ENCODE measurements at places on chromosomes 2 and 18.

- no peak for DNase-seq
These were observed 136.7 kb downstream of the EML6 start for GRCh38 chr2:54859997-54860701.

GRCh38 chr2:30565851-30566358 lies 118.9 kb downstream of the LCLAT1 start:
- DNase-seq, result no peak

- no peak for DNase-seq
These were observed 43.8 kb downstream of the XIRP2 start for GRCh38 chr2:166932032-166932431.

DNA sequence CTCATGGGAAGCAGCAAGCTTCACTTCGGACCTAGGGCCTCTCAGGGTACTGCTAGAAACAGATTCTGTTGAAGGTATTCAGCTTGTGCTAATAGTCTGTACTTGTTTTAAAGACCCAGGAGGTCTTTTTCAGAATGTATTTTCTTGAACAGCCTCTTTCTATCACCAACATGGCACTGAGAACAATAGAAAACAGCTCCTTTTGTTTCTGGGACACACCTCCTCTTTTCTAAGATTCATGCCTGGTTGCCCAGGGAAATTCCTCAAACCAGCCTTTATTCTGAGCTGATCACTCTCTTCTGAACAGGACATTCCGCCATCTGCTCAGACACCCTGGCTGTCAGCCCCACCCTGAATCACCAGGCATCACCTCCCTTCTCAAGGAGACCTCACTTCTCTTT lies 389.6 kb downstream of the TGIF1 start:
- DNase-seq, result no peak

GRCh38 chr2:102446936-102447335 lies 24.0 kb downstream of the IL18RAP start:
- DNase-seq, result no peak

DNA sequence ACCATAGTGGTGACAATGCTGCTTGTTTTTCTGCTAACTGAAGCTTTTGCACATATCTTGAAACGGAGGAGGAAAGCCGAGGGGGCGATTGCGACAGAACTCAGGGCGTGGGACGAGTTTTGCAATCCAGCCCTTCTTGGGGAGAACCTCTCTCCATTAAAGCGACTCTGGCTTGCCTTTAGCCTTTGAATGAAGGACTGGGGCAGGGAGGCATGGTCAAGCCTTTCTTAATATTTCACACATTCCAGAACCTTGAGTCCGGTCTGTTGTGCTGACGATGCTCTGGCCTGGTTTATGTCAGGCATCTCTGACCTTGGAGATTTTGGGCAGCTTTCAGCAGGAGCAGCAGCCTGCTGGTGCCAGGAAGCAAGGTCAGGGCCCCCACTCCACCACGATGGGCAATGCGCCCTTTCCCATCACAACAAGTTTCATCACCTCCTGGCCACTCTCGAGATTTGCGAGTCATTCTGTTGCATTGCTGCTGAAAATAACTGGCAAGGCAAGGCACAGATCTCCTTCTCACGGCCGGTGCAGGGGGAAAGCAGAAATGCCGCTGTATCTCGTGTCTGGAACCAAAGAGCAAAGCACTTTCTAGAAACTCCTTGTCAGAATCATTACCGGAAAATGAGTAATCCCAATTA lies 10.8 kb downstream of the EMILIN2 start:
- DNase-seq, result no peak

DNA sequence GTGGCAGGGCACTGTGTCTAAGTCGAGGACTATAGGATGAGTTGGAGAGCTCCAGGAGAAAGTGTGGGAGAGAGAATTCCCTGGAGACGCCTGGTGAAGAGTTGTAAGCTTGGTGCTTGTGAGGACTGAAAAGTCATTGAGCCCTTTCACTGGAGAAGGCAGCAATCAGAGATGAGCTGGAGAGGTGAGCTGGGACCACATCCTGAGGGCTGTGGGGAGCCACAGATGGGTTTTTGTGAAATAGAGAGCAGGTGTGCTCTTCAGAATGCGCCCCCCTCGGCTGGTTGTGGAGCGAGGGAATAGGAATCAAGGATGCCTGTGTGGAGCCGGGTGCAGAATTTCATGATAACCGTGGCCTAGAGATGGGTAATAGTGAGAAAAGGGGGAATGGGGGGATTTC lies 224.3 kb downstream of the KLHL29 start:
- DNase-seq, result no peak

GRCh38 chr18:62900132-62900883 lies 185.0 kb downstream of the PHLPP1 start:
- DNase-seq, result no peak

DNA sequence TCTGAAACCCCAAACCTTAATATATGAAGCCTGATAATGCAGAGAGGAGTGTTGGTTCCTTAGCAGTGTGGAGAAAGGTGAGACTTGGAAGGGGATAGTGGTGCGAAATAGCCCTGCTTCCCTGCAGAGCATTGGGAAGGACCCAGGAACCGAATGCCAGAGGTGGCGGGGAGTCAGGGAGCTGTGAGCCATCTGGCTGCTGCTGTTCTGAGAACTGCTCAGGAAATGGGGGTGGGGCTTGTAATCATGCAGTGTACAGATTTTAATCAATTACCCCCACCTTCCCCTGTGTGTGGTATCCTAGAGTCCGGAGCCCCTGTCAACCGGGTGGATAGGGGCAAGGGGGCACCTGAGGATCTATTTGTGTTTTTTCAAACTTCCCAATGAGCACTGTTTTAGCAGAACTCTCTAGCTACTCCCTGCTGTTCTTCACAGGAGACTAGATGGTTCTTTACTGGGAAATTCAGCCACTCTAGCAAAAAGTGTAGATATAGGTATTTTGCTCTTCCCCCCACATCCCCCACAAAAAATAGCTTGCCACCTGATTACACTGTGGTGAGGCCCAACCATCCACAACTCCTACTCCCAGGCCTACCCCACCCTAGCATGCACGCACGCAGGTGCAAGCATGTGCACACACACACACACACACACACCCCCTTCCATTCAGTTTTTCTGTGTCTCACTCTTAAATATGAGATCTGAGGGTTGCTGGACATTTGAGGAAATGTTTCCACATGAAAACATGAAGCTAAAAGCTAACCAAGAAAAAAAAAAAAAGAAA lies 30.1 kb upstream of the MBOAT2 start:
- no peak for DNase-seq

Measured in stimulated activated CD4-positive, alpha-beta T cell treated with anti-CD3 and anti-CD28 coated beads, Interleukin-2, amount 100 ng/mL, for 4 hours (primary cell).